H7 (cell line): ENCODE measurements at places on chromosomes 6 and 20. TPM values are rescaled to one million over a fixed set of nuclear protein-coding genes. Genes with fewer than 3 reads are reported as not detected.
A peak's percentile ranks its signal among the peaks of the same experiment; 100 is the strongest.

DNA sequence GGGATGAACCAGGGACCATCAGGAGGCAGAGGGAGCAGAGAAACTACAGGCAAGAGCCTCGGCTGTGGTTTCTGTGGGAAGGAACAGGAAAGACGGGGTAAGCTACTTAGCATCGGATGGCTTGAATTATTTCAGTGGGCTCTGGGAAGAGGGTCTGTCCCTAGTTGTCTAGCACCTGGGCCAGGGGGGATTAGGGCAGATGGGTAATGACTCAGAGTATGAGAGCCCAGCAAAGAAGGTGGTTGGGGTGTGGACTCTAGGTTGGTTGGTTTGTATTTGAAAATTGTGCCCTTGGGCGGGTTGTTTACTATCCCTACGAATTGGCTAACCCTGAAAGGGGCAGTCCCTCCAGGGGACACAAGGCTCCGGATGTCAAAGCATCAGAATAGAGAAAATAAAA, 148.5 kb upstream of the TAB2 start:
- no peak for DNase-seq

GRCh38 chr20:52624281-52624680, 347.9 kb upstream of the TSHZ2 start:
- no peak for DNase-seq

DNA sequence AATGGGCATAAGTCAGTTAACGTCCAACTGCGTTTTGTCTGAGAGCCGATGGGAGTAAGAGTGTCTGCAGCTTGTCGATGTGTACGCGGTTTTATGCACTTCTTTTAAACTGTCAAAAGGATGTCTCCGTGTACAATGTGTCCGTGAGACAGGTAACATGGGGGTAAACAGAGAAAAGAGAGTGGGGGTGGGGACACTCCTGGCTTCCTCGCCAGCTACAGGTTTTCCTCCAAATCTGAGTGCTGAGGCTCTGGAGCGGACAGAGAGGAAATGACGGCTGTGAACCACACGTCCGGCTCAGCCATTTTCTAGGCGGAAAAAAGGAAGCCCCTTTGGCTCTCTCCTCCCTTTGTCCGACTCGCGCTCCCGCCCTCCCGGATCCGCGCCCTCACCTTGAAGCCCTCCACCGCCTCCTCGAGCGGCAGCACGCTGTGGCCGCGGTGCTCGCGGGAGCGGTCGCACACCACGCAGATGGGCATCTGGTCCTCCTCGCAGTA, 916 bp downstream of the TRIM27 start:
- peak; percentile 68 for DNase-seq

DNA sequence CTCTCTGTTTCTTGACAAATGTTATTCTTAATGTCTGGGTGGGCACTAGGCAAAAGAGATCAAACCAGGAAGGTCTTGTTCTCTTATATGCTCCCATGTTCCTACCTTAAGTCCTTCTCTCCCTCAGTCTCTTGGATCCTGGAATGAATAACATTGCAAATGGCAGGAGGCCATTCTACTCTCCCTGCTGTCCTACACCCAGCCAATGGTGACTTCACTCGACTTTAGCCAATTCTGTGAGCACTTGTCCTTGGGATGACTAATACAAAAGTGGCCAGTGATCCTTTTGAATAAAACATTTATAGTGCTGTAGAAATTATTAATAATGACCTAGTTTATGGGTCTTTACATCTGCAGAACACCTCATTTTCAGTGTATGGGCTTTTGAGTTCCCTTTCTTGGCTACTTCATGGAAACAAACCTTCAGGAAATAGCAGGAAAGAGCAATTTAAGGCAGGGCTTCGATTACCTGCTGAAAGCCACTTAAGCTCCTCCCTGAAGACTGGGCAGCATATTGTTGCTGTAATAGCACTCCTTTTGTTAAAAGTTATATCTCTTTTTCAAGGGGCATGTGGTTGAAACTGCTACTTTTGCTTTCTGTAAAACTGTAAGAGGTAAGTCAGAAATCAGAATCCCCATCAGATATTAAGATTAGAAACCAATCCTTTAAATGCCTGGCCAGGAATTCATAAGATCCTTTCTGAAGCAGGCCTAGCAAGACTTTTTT, 10.5 kb downstream of the OTOR start:
- no peak for DNase-seq

- DNase-seq: no peak
These were observed 101.4 kb upstream of the FAM184A start for GRCh38 chr6:119179842-119180241.

GRCh38 chr6:167811040-167811439, 15.7 kb upstream of the AFDN start:
- no peak for DNase-seq

- DNase-seq: no peak
These were observed 14.9 kb downstream of the APCDD1L start for GRCh38 chr20:58500256-58500655.

- peak; percentile 33 for DNase-seq
These were observed 125.9 kb upstream of the TRAF3IP2 start for GRCh38 chr6:111731456-111732195.

DNA sequence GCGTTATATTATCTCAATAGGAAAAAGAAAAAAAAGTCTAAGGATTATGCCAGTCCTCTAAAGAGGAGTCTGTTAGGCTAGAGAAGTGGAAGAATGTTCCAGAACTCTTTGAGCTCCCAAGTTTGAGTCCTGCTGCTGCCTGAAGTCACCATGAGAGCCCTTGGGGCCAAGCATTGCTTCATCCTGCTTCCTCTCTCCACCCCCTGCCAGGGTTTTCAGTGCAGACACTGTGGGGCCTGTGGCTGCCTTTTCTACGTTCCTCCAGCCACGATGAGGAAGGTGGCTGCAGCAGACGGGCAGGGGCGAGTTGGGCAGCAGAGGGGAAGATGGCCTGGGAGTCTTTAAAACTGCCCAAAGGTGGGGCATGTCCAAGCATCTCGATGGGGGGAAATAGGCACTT, 214.4 kb upstream of the KCNG1 start:
- no peak for DNase-seq

- DNase-seq: no peak
These were observed 136.3 kb downstream of the SLC35B3 start for GRCh38 chr6:8299034-8299433.

DNA sequence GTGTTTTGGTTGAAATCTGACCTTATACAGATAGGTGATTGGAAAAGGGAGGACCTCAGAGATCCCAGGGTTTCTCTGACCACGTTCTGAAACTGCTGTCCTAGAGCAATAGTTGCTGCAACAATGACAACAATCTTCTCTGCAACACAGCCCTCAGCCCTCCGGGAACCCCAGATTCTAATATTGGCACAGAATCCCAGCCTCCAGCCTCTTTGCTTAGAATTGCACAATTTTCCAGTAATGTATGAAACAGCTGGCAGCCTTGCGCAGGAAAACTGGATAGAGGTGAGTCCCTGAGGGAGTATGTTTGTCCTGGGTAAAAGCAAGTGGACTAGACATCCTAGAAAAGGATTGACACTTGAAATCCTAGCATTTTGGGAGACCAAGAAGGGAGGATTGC, 30.4 kb upstream of the PNRC1 start:
- no peak for DNase-seq

GRCh38 chr6:24524805-24525204, 30.0 kb downstream of the ALDH5A1 start:
- DNase-seq: peak; percentile 50

GRCh38 chr20:19275038-19275629, 62.7 kb downstream of the SLC24A3 start:
- DNase-seq: no peak

- no peak for DNase-seq
These were observed 5.9 kb upstream of the PDE10A start for GRCh38 chr6:165668951-165669350.

- no peak for DNase-seq
These were observed 593.0 kb downstream of the FRK start for GRCh38 chr6:115467726-115468125.

- DNase-seq: no peak
These were observed 254.7 kb downstream of the FARS2 start for GRCh38 chr6:5516036-5516435.

DNA sequence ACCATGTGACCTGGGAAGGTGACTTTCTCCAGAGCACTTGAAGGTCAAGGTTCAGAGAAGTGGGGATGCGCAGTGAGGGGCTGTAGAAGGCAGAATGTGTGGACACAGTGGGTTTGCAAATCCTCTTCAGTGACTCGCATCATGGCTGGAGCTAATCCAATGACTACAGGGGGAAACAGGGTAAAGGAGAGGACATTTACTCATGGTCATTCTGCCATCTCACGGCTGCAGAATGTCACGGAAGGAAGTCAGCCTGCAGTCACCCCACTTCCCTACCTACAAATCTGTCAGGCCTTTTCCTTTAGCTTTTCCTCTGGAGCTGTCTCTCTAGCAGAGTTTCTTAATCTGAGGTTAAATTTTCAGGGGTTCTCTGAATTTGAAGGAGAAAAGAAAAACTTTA, 337.6 kb downstream of the CDC5L start:
- no peak for DNase-seq

DNA sequence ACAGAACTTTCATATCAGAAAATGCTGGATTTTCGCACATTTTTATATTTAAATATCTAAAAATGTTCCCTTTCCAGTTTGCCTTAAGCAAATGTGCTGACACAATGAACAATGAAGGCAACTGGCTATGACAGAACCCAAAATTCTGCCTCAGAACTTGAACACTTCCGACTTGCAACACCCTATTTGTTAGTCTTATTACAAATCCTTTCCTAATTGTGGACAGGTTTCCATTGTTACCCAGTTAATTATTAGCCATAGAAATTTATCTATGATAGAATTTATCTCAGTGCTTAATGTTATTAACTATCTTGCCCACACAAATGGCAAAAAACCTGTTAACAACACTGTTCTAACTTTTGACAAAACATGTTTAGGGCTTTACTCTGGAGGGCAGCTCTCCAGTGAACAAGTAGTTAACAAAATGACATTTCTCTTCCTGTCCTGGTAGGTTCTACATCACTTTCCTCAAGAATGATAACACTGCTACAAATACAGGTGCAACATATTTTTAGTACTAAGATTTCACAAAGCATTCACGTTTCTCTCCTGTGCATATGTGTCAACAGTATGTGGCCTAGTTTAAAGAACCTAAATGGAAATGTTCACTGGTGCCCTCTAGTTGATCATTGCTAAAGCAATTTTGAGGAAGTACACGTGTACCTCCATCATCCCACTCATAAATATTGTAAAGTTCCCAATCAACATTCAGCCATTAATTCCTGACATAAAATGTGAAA, 58.4 kb downstream of the HIVEP2 start:
- no peak for DNase-seq

GRCh38 chr6:113015249-113015648, 668.1 kb downstream of the RFPL4B start:
- DNase-seq: no peak

DNA sequence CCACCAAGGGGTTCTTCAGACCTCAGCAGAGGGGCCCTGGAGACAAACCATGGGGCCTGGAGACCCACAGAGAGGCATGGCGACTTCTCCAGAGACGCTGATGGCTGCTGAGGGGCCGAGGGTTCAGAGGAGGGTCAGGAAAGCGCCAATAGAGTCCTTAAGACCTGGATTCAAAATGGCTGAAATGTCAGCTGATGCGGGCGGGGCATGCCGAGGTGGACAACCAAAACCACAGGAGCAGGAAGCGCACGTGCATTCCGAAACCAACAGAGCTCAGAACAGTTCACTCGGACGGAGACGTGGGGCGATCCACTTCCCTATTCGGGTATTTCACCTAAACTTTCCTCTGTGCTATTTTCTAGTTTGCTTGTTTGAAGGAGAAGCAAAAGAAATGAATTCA, 99.9 kb upstream of the RIN2 start:
- no peak for DNase-seq

- no peak for DNase-seq
These were observed 300.4 kb downstream of the TAF4 start for GRCh38 chr20:61765081-61765870.

GRCh38 chr6:79841577-79842375, 105.6 kb downstream of the ELOVL4 start:
- no peak for DNase-seq

- DNase-seq: no peak
These were observed 91.8 kb upstream of the LRFN2 start for GRCh38 chr6:40678941-40679340.

DNA sequence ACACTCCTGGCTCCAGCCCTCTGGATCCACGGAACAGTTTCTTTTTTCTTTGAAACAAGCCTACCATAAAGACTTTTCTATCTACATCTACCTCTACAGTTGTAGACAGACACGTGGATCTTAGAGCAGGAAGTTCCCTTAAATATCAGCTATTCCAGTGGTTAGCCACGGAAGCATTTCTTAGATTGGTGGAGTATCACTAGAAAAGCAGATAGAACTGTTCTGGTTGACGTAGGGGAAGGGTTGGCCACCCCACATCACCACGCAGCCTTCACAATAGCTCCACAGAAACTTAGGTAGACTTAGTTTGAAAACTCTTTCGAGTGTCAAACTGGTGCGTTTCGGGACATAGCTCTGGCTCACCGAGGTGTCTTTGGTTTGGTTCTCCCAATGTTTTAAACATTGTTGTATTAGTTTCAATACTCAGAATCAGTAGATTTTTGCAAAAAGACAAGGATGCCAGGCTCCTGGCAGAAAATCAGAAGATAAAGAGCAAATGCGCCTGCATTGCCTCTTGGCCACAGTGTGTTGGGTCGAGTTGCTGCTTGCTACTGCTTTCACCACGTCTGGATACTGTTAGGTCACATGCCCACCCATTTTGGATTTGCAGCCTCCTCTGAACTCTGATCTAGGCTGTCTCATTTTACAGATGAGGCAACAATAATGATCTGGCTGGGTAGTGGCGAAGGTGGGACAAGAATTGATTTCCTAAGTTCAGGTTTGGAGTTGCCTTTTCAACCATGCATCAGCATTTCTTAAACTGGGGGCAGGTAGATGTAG, 71.5 kb upstream of the DTNBP1 start:
- DNase-seq: no peak

DNA sequence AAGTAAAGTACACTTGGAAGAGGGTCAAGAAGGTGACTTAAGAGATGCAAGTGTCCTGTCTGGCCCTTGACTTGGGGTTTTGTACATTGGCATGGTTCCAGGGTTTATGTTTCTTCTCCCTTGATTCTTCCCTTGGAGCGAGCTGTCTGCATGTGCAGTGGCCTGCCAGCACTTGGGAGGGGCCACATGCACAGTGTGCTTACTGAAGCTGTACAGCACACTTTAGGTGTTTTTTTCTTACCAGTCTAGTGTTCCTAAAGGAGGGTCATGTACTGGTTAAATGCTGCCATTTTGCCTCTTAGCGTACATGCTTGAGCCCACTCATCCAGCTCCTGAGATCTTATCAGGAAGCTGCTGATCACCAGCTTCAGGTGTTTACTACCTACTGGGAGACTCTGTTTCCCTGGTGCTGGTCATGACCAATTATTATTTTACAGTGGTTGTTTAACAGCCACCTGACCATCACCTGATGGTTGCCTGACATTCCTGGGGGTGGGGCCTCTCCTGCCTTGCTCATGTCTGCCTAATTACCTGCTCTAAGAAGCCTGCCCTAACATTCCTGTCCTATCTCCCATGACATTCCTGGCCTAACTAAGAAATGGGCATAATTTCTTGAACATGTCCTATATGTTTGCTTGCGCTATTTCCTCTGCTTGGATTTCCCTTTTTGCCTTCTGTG, 182.9 kb downstream of the MCHR2 start:
- no peak for DNase-seq

Gene SLC22A7
- total RNA-seq: not detected in 2 replicates

Gene PLTP
- total RNA-seq: 87.3 and 104 TPM in 2 replicates

Gene LINC00237
- total RNA-seq: 3.7 and 5.4 TPM in 2 replicates

Gene GFOD1
- total RNA-seq: 3.4 and 4.4 TPM in 2 replicates

Gene CEP57L1
- 26.5 and 30.2 TPM in 2 replicates for total RNA-seq

Gene SLC35F1
- total RNA-seq: 10.1 and 11.3 TPM in 2 replicates

Gene PGBD1
- total RNA-seq: 6.3 and 6.8 TPM in 2 replicates

Gene SLC26A8
- 0.03 TPM in 1 of 2 replicates, not detected in the other for total RNA-seq

Gene BPI
- total RNA-seq: not detected in 2 replicates
